ENCODE measurements at places on chromosomes 3 and 15.

DNA sequence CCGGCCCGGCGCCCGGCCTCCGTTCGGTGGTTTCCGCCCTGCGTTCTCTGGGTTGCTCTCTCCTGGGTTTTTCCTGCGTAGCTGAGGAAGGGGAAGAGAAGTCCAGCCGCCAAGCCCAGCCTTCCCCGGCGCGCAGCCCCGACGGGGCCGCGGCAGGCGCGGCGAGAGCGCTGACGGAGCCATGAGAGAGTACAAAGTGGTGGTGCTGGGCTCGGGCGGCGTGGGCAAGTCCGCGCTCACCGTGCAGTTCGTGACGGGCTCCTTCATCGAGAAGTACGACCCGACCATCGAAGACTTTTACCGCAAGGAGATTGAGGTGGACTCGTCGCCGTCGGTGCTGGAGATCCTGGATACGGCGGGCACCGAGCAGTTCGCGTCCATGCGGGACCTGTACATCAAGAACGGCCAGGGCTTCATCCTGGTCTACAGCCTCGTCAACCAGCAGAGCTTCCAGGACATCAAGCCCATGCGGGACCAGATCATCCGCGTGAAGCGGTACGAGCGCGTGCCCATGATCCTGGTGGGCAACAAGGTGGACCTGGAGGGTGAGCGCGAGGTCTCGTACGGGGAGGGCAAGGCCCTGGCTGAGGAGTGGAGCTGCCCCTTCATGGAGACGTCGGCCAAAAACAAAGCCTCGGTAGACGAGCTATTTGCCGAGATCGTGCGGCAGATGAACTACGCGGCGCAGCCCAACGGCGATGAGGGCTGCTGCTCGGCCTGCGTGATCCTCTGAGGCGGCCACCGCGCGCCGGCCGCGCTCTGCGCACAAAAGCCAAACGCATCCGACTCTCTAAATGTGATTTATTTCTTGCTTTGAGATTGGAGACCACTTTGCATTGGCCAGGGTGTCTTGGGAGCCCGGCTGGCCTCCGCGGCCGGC lies 727 bp downstream of the RAP2B start:
- DNase-seq, result peak; percentile 50

GRCh38 chr3:75042941-75043340 lies 428.5 kb upstream of the CNTN3 start:
- no peak for DNase-seq

- DNase-seq, result no peak
These were observed 93.2 kb downstream of the ITPR1 start for GRCh38 chr3:4586381-4586780.

GRCh38 chr3:46660003-46660402 lies 33.5 kb downstream of the ALS2CL start:
- no peak for DNase-seq

DNA sequence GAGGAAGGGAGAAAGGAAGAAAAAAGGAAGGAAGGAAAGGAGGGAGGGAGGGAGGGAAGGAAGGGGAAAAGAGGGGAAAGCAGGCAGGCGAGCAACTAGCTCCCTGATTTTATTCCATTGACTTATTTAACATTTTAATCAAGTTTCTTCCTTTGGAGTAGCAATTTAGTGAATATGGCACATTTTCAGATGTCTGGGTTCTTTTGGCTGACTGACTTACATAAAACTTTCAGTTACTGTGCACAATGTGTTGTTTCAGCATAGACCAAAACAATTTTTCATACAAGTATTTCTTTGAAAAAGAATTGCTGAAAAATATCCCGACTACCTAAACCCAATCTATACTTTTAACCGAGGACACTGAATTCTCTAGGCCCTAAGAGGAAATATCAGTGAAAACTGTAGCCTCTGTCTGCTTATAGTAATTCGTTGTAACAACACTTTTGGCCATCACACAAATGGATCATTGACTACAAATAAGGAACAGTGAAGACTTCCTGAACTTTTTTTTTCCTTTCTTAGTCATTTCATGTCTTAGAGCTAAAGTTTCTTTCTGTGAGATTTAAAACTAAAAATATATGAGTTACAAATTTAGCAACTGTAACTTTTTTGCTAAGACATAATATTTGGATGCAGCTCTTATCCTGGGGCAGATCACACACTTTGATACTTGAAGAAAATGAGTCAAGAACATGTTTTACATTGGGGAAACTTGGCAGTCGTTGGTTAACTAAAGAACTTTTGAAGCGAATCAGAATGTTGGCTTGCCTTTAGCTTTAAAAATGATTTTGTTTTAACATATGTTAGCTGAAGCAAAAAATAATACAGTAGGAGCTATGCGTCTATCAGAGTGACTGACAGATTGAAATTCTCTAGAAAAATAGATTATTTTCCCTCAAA lies 79.6 kb downstream of the SOX2 start:
- no peak for DNase-seq

- no peak for DNase-seq
These were observed 19.6 kb downstream of the SEMA7A start for GRCh38 chr15:74414081-74414580.

GRCh38 chr15:63601704-63602185 lies 4.6 kb downstream of the FBXL22 start:
- no peak for DNase-seq

- no peak for DNase-seq
These were observed 703.2 kb upstream of the CCDC54 start for GRCh38 chr3:106673926-106674569.

Measured in stimulated activated CD4-positive, alpha-beta T cell treated with anti-CD3 and anti-CD28 coated beads, Interleukin-2, amount 100 ng/mL, for 24 hours (primary cell).